ENCODE measurements at places on chromosomes 4 and X.

DNA sequence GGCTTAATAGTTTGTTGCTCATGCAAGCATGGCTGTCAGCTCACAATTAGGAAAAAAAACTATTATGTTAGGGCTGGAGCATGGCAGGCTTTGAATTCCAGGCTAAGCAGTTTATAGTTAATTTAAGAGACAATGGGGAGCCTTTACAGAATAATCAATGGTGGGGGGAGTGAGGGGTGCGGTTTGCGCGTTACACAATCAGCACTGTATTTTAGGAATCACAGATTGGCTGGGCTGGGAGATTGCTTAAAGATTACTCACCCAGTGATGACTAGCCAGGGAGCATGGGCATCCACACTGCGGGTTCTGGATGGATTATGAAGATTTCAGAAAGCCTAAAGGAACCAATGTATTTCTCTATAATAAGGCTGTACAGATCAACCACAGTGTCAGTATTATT is 186.6 kb downstream of the SOX3 start:
- no peak for DNase-seq

- DNase-seq, result no peak
These were observed 12.7 kb downstream of the MAML3 start for GRCh38 chr4:140141210-140141835.

- DNase-seq, result no peak
These were observed 168.8 kb downstream of the RCHY1 start for GRCh38 chr4:75345423-75345822.

DNA sequence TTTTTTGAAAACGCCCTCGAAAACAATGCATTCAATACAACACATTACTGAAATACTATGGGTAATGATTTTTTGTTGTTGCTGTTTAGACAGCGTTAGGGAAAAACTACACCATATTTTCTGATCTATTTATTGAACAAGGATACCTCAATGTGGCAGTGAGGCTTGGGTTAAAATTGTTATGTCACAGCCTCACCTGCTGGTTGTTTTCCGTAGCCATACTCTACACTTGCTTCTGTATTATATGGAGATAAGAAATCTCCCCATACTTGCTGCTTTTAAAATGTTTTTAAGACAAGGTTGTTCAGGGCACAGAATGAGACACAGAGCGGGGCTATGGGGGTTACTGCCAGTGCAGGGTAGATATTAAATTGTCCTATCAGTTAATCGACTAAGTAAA is 221.6 kb upstream of the FTHL17 start:
- peak; percentile 7 for DNase-seq

- no peak for DNase-seq
These were observed 48.8 kb upstream of the GALNT7 start for GRCh38 chr4:173119818-173120217.

GRCh38 chr4:8850830-8851188 is 20.8 kb downstream of the HMX1 start:
- no peak for DNase-seq

Measured in activated CD4-positive, alpha-beta T cell treated with anti-CD3 and anti-CD28 coated beads, Interleukin-2, Interleukin-4, amounts not matched to agents 100 ng/mL and 50 ng/mL, durations not matched to agents 16 hours and 8 hours (primary cell).